Activated effector memory CD4-positive, alpha-beta T cell treated with Interleukin-2 at 50 U/mL for 16 hours (primary cell): ENCODE measurements at places on chromosomes 4 and X.

GRCh38 chr4:26217961-26218676 lies 102.7 kb upstream of the RBPJ start:
- DNase-seq, result no peak

GRCh38 chr4:148101790-148102189 lies 340.4 kb downstream of the NR3C2 start:
- DNase-seq, result no peak

GRCh38 chr4:143606480-143606879 lies 93.0 kb downstream of the SMARCA5 start:
- DNase-seq, result no peak

GRCh38 chrX:1529756-1530155 lies 7.2 kb downstream of the P2RY8 start:
- no peak for DNase-seq

- no peak for DNase-seq
Measured at GRCh38 chr4:2341911-2342652, 76.4 kb downstream of the ZFYVE28 start.

GRCh38 chr4:109014593-109015412 lies 251.9 kb upstream of the ETNPPL start:
- no peak for DNase-seq

DNA sequence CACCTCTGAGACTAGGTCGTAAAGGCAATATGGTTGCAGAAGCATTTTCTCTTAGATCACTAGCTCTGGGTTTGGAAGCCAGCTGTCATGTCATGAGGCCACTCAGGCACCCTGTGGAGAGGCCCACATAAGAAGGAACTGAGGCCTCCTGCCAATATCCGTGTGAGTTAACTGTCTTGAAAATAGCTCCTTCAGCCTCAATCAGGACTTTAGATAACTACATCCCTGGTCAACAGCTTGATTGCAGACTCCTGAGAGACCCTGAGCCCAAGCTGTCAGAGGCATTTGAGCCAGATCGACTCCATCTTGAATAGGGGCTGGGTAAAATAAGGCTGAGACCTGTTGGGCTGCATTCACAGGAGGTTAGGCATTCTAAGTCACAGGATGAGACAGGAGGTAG lies 15.1 kb upstream of the REPS2 start:
- DNase-seq, result no peak

GRCh38 chrX:101080326-101081124 lies 1.8 kb downstream of the TMEM35A start:
- no peak for DNase-seq

DNA sequence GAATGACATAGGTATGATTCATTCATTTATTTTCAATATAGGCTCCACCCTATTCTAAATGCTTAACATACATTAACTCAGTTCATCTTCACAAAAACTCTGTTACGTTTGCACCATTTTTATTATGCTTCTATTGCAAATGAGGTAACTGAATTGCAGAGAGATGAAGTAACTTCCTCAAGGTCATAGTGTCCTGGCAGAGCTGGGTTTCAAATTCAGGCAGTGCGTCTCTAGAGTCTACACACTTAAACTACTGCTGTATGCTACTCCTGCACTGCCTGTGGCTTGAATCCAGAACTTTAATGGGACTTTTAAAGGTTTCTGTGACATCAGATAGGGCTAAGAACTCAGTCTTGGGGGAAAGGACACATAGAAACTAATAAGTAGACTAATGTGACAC lies 413.4 kb downstream of the UBE2NL start:
- DNase-seq, result no peak

DNA sequence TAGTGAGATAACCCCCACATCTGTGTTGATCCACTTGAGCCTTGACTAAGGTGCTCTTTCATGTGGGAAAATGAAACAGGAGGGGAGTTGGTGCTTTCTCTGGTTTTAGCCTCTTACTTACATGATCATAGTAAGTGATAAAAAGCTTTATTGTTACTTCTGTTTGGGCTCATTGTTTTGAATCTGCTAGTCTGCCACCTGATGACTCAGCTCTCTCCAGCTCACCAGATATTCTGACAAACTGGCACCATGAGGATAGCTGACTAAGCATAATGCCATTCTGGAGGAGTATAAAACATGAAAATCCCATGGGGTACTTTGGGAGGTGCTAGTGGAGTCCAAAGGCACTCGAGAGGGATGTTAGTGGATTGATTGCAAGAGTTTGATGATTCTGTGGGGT lies 824.0 kb downstream of the RAPGEF2 start:
- DNase-seq, result no peak

- DNase-seq, result no peak
Measured at GRCh38 chrX:104135677-104136076, 21.1 kb downstream of the SLC25A53 start.

GRCh38 chr4:101086801-101087586 lies 260.3 kb downstream of the PPP3CA start:
- DNase-seq, result no peak

GRCh38 chrX:8760021-8760420 lies 28.1 kb upstream of the ANOS1 start:
- no peak for DNase-seq

DNA sequence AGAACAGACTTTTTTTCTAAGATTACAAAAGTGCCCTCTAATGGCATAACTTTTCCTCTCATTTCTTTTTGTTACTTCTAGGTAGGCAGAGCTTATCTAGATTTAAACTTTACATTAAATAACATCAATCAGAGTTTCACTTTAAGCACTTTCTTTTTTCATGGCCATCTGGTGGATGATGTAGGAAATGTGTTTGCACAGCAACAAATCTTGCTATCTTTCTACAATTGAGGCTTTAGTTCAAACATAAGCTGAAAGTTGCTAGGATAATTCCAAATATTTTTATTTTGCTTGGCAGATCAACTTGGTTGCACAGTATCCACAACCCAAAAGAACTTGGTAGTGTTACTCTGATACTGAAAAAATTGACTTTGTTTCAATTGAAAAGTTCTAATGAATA lies 22.0 kb downstream of the NDNF start:
- no peak for DNase-seq

GRCh38 chrX:153065389-153065788 lies 6.9 kb upstream of the PNMA6A start:
- DNase-seq, result no peak

- no peak for DNase-seq
Measured at GRCh38 chr4:41714364-41715000, 34.0 kb downstream of the PHOX2B start.

GRCh38 chr4:18869166-18869565 lies 847.6 kb upstream of the LCORL start:
- DNase-seq, result no peak

DNA sequence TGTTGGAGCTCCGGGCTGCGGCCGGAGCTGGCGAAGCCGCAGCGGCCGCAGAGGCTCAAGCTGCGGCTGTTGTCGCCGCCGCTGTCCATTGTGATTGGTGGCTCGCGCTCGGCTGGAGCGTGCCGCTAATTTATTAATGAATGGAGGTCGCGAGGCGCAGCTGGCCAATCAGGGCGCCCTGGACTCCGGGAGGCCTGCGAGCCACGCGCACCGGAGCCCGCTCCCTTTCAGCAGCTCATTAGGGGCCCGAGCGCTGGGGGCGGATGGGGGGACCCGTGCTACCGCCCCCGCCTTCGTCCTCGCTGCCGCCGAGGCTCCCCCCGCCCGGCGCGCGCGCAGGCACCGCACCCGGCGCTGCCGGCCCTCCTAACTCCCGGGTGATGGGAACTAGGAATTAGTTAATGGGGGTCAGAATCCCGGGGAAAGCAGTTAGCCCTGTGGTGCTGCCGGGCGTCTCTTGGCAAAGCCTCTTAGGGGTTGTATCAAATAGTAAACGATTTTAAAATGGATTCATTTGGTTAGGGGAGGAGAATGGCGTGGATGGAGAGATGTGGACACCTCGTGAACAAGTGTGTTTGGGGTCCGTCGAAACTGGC lies 589 bp upstream of the NEUROG2 start:
- no peak for DNase-seq

DNA sequence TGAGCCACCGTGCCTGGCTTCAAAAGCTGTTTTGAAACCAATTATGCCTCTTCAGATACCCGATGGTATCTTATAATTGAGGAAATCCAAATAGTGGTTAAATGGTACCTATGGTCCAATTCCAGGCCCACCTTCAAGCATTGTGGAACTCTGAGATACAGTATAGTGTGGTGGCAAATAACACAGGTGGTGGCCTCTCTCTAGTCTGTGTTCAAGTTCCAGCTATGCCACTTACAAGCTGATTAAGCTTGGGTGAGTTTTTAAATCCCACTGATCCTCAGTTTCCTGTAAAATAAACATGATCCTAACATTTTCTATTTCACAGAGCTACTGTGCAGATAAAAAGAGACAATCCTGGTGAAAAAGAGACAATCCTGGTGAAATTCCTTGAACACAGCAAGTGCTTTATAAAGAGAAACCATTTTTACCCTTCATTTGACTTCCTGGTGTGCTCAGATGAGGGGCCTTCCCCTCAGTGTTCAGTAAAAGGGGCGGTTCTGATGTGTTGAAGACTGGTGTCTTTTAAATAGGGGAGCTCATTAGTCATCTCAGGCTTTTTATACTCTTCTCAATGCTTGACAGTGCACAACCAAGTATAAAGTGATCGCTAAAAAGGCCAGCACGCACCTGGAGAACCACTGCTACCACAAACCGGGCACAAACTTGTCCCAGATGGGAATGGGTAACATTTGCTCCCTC lies 30.8 kb upstream of the CD40LG start:
- no peak for DNase-seq

DNA sequence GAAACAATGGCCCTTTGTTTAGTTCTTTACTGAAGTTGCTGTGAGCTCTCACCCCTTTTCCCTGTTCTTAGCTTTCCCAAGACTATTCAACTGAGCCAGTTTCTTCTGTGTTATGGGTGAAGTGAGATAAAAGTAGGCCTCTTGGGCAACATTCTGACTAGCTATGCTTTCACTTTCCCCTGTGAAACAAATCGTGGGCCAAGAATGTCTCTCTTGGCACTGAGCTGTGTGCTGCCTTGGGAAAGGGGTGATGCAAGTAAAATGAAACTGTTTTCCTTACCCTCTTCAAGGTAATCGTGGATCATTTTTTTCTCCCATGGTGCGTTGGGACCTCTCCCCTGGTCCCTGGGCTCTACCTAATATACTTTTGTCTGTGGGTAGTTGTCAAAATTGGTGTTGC lies 653.9 kb upstream of the MAGEB2 start:
- no peak for DNase-seq

GRCh38 chr4:105715692-105716278 lies 7.2 kb downstream of the GSTCD start:
- DNase-seq, result no peak

DNA sequence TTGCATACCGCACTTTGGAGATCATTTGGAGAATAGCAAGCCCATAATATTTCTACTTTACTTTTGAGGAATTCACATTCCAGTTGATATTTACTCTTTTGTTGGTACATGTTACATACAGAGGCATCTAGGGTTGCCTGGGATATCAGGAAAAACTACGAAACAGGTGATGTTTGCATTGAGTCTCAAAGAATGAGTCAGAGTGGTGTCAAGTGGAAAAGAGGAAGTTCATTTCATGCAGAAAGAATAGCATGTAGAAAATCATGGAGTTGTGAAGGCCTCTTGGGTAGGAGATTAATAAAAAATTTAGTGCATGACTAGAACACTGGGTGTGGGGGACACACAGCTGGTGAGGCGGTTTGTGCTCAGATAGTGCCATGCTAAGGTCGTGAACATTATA lies 33.5 kb upstream of the ELOVL6 start:
- no peak for DNase-seq

DNA sequence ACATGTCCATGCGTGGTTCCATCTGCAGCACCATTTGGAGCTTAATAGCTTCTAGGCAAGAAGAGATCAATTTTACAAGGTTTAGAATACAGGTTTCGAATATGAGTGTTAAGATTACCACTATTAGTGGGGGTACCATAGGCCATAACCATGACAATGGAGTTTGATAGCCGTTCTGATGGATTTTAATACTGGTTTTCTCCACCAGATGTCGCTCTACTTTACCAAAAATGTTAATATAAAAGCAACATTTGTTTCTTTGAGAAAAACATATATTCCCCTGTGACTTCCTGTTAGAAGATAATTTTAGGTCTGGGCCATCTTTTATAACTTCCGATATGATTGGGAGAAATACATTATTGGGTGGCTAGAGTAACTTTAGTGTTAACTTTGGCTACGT lies 499.7 kb upstream of the POU3F4 start:
- no peak for DNase-seq

- no peak for DNase-seq
Measured at GRCh38 chrX:2351999-2352995, 148.5 kb downstream of the DHRSX start.

DNA sequence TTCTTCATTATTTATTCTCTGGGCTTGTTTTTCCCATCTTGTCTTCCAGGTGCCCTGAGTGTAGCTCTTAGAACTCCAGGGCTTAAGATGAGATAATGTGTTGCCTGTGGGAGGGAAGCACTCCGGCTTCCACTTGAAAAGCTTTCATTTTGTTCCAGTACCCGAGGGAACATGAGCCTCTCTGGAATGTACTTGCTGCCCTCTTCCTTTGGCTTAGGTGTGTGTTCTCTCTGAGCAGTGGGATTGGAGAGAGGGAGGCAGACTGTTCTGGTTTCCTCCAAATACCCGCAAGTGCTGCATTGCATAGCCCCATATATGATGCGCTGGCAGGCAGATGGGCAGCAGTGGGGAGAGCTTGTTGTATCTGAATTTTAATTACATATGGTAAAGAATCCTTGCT lies 861 bp upstream of the DTHD1 start:
- no peak for DNase-seq

- DNase-seq, result no peak
Measured at GRCh38 chr4:11548597-11549082, 119.9 kb upstream of the HS3ST1 start.

DNA sequence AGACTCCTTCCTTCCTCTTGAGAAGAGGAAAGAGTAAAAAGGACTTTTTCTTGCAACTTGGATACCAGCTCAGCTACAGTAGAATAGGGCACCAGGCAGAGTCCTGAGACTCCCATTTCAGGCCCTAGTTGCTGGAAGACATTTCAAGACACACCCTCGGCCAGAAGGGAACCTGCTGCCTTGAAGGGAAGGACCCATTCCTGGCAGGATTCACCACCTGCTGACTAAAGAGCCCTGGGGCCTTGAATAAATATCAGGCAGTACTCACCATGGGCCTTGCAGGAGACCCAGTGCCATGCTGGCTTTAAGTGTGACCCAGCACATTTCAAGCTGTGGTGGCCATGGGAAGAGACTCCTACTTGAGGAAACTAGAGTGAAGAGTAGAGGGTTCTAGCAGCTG lies 317.6 kb downstream of the DKK2 start:
- DNase-seq, result no peak

DNA sequence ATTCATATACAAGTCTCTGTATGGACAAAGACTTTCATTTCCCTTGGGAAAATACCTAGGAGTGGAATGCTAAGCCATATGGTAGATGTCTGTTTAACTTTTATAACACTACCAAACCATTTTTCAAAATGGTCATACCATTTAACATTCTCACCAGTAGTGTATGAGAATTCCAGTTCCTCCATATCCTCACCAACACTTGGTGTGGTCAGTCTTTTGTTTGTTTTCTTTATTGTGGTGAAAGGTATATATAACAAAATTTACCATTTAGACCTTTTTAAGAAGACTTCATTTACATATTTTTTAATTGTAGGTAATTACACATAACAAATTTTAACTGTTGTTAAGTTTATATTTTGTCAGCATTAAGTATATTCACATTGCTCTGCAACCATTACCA lies 12.7 kb upstream of the APLN start:
- no peak for DNase-seq

GRCh38 chr4:169958629-169959028 lies 67.6 kb downstream of the MFAP3L start:
- no peak for DNase-seq

- DNase-seq, result no peak
Measured at GRCh38 chrX:9519546-9520216, 54.8 kb downstream of the TBL1X start.

GRCh38 chr4:137660211-137660610 lies 127.9 kb upstream of the PCDH18 start:
- no peak for DNase-seq
